ENCODE measurements at places on chromosomes 16 and 17.

GRCh38 chr16:28846080-28846932, at the start of gene TUFM:
TUFM (minus strand) TSS chr16:28846348; CDS start chr16:28846269, 79 bp downstream.
- peak; percentile 99 for DNase-seq

DNA sequence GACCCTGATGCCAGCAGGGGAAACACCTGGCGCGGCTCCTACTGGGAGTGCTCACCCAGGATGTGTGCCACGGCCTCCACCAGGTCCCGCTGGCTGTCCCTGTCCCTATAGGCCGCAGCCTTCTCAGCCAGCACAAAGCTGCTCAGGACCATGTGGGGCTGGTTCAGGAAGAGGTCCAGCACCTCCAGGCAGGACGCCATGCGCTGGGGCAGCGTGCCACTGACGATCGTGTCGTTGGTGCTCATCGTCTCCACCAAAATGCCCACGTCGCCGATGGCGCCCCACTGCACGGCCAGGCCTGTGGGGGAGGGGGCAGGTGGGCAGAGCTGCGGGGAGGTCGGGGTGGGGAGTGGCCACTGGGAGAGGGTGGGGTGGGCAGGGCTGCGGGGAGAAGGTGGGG, 15.9 kb upstream of the DUS1L start:
- no peak for DNase-seq

DNA sequence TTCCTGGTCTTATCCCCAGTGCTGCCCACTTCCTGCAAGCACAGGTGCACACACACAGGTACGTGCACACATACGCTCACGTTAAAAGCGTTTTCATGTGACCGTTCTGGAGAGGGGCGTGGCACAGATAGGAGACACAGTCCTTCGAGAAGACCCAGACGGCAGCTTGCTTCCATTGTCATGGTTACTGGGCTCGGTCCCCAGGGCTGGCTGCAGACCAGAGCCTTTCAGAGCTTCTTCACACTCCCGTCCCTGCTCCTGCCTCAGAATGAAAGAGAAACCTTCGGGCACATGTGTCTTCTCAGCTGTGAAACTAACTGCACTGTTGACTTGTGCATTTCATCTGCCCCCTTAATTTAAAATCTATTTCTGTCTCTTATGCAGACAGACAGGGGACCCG, 154.2 kb downstream of the PITPNC1 start:
- DNase-seq, result no peak

- no peak for DNase-seq
These were observed 16.6 kb downstream of the DPEP1 start for GRCh38 chr16:89629827-89630610.

GRCh38 chr16:2744711-2745110, 7.7 kb upstream of the SRRM2 start:
- DNase-seq, result no peak

DNA sequence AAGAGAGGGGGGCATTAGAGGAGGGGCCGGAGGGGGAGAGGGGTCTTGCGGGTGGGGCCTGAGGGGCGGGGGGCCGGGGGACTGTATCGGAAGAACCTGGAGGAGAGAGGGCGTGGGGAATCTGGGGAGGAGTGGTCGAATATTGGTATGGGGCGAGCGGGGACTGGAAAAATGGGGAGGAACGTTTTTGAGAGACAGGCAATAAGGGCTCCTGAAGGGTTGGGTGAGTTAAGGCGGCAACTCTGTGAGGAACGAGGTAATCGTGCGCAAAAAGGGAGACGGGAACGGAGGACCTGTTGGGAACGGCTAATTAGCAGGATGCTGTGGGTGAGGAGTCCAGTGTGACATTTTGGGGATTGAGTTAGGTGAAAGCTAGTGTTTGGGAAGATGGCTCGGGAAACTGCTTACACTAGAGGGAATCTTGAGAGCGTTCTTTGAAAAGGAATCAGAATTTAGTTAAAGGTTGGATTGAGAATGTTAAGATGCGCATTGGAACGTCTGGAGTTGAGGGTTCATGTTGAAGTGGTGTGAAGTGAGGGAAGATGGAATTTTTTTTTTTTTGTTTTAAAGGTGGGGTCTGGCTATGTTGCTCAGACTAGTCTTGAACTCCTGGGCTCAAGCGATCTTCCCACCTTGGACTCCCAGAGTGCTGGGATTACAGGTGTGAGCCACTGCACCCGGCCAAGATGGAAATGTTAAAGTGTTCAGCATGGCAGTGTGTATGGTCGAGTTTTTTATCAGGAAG, 662 bp downstream of the WIPF2 start:
- peak; percentile 81 for DNase-seq

DNA sequence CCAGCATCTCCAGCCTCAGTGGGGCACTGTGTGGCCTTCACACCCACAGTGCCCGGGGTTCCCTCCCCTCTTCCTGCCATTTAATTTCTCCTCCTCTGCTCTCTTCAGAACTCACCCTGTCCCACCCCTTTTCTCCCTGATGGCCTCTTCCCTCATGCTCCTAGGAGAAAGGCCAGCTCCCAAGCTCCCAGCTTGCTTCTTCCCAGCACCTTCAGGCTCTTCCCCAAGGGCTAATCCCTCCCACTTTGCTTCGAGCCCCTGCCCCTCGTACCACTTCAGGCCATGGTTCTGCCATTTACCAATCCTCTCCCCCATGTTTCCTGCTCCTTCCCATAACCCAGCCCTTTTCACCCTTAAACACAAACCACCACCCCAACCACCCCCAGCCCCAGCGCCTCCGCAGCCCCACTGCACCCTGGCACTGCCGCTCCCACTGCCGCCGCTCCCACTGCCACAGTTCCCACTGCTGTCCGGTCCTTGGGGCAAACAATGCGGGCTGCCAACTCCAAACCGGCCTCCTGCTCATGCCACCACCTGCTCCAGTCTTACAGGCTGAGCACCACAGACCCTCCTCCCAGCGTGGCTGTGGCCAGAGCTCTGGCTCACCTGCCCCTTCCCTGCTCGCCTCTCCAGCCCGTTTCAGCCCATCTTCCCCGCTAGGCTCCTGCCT, 28.6 kb downstream of the ADAM11 start:
- no peak for DNase-seq

DNA sequence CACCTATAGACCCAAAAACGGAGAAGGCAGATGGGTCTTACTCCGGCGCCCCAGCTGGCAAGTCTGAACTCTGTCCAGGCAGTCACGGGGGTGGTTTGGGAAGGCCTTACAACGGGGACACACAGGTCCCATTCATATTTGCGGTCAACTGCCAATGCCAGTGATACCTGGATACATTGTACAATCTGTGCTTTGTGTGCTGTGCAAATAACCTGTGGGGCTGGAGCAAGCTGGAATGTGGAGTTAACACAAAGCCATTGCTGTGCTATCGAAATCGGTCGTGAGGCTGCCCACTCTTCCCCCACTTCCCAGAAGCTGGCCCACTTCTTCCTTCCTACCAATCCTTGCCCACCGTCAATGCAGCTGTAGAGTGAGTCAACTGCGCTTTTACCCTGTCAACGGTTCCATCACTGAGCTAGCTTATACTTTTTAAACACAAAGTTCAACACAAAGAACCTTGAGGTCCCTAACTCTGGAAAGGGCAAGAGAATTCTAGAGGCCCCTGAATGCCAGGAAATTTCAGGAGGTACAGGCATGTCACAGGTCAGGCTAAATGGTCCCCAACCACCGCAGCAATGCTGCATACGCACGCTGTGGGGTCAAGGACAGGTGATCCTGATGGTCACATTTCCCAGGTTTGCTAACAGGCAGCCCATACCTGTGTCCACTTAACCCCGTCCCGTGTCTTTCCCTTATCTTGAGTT, 122.8 kb downstream of the ZFHX3 start:
- DNase-seq, result no peak

GRCh38 chr17:45301674-45302073, 15.1 kb downstream of the MAP3K14 start:
- no peak for DNase-seq

DNA sequence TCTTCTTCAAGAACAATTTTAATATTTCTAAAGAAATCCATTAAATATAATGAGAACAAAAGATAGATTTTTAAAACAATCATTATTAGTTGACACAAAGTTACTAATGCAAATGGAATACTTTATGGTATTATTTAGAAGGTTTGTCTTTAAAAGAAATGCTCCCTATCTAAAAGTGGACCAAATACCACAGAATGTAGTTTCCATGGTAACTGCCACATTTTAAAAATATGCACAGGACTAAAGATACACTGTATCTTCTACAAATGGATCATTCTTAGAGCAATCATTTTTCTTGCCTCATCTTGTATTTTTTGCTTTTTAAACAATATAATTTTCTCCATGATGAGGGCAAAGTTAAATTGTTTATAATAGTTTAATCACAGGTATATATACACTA, 296.0 kb downstream of the CEP112 start:
- DNase-seq, result no peak

DNA sequence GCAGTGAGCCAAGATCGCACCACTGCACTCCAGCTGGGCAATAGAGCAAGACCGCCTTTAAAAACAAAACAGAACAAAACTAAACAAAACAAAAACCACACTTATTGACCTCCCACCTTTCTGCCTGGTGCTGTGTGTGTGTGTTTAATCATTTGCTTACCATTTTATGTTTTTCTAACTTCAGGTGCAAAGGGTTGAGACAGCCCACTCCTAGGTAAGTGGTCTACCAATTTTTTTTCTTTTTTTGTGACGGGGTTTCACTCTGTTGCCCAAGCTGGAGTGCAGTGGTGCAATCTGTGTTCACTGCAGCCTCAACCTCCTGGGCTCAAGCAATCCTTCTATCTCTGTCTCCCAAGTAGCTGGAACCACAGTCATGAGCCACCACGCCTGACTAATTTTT, 65.8 kb downstream of the SALL1 start:
- no peak for DNase-seq

DNA sequence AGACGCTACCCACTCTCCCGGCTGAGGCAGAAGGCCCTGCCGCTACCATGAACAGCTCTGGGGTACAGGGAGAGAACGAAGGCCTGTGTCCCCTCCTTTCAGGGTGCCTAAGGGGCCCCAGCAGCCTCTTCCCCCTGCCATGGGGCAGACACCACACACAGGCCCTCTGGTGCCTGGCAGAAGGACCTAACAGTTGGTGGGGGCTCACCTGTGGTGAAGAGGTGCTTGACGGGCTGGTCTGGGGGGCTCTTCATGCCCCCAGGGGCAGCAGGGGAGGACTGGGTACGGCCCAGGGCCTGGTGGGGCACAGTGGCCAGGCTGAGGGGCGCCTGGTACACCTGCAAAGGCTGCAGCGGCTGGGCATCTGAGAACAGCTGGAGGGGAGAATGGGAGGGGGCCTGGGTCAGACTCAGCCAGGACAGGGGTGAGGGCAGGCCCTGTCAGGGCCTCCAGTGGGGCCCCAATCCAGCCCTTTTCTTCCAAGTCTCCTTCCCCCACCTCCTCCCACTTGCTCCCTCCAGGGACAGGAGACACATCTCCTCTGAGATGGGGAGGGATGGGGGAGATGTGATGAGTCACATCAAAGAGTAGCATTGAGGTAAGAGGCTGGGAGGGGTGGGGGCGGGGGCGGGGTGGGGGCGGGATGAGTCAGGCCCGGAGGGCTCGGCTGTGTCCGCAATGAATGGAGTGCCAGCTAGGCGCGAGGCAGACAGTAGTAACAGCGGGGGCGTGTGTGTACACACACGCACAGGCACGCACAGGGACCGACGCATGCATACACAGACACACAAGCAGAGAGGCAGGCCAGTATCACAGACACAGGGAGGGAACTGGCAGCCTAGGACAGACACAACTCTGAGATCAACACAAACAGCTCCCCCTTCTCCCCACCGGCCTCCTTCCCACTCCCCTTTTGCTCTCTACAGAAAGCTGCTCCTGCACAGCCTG, 16.1 kb downstream of the G6PC3 start:
- peak; percentile 59 for DNase-seq

DNA sequence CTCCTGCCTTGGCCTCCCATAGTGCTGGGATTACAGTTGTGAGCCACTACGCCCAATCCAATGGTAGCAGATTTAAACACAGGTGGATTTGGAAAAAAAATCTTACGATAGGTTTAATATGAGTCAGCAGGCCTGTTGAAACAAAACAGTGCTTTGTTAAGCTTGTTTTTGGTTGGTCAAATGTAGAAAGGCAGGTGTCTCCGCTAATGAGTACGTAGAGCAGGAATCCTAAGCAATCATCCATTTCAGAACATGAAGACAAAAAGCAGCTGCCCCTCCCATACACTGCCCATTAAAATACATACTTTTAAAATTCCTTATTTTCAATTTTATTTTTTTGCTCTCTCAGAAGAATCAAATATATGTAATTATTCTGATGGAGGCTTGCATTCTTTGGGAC, 1.9 kb upstream of the WWOX start:
- DNase-seq, result no peak

DNA sequence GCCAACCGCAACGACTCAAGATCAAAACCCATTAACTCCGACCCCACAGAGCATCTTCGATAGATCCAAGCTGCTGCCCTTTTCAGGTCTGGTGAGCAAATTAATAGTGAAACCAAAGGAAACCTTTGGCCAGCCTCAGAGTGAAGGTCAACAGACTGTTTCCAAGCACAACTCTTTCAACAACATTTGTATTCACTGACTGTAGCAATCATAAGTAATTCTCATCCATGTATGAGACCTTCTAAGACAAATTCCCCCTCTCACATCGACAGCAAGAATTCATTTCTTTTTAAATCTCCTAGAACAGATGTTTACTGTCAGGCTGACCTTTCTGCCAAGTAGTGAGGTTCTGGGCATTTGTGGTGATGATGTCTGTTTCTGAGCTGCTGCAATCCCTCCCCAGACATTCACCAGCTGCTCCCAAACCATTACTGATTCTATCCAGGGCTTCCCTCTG, 64.2 kb downstream of the SLC39A11 start:
- no peak for DNase-seq

DNA sequence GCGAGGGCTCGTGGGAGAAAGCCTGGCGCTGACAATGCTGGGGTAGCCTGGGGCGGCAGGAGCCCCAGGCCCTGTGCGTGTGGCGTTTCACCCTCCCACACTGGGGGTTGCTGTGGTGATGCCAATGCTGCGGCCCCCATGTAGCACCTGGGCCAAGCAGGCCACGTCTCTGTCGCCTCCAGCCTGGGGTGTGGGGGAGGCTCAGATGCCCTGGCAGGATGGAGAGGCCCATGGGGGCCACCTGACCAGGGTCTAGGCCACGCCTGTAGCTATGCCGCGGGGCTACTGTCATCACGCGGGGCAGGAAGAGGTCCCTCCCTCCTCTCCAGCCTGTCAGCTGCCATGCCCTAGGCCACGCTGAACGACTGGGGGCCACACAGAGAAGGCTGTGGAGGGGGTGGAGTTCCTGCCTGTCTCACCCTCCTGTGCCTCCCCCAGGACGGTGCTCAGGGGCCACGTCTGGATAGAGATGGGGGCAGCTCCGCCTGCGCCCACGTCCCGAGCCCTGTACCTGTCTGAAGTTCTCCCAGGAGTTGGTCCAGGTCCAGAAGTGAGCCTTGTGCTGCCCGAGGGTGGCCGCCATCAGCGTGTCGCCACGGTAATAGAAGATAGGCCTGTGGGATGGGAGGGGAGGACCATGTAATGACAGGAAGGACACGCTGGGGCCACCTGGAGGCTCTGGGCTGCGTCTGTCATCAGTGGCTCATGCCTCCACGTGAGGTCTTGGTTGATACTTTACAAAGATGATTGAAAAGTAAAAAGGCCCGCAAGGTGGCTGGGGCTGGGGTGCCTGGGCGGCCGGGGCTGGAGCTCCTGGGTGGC, 12.7 kb upstream of the APRT start:
- DNase-seq, result no peak

DNA sequence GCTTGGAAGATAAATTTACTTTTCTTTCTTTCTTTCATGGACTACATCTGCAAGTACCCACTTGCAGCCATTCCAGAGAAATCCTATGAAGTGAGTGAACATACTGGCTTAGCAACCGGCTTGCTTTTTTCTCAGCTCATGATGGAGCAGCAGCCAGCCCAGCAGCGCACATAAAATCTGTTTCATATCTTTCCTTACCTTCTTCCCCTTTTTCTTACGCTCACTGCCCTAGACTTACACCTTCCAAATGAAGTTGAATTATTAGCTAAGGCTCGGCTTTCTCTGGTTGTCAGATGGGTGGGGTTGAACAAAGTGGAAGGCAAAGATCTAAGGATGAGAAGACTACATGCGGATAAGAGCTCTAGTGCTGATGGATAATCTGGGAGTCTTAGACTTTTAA, 13.9 kb upstream of the ABCA8 start:
- peak; percentile 20 for DNase-seq

All from hematopoietic multipotent progenitor cell treated with erythropoietin and hydrocortisone succinate and interleukin-3 and kit ligand, for 4 days (in vitro differentiated cells).